Stimulated activated naive CD8-positive, alpha-beta T cell treated with anti-CD3 and anti-CD28 coated beads, Interleukin-15, amount 100 ng/mL, for 72 hours (primary cell): ENCODE measurements at places on chromosomes 12 and 14.

- DNase-seq: no peak
These were observed 241.2 kb upstream of the FKBP4 start for GRCh38 chr12:2553388-2554126.

DNA sequence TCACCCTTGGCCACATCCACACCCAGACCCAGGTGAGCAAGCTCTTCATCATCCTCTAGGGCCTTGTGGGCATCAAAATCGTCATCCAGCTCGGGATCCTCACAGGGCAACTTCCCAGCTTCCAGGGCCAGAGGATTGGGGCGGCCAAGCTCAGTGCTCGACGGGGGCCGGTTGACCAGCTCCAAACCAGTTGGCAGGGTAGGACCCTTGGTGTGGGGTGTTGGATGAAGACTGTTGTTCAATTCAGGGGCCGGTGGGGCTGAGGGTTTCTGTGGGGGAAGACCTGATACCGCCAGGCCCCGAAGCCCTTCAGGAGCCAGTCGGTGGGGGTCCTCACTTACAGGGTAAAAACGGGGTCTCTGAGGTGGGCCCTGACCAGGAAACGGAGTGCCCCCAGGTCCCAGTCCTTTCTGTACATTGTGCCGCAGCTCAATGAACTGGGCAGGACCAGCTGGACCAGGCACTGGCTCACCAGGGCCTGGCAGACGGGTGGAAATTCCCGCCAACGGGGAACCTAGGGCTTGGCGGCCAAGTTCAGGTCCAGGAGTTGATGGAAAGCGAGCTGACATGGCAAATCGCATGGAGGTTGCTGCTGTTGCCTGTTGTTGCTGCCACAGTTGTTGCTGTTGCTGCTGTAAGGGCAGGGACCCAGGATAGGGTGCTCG is 19.8 kb upstream of the PRKAG1 start:
- no peak for DNase-seq

GRCh38 chr12:91811481-91812287 is 334.0 kb downstream of the BTG1 start:
- DNase-seq: peak; percentile 50

GRCh38 chr14:96479435-96480146 is 22.6 kb upstream of the PAPOLA start:
- no peak for DNase-seq

DNA sequence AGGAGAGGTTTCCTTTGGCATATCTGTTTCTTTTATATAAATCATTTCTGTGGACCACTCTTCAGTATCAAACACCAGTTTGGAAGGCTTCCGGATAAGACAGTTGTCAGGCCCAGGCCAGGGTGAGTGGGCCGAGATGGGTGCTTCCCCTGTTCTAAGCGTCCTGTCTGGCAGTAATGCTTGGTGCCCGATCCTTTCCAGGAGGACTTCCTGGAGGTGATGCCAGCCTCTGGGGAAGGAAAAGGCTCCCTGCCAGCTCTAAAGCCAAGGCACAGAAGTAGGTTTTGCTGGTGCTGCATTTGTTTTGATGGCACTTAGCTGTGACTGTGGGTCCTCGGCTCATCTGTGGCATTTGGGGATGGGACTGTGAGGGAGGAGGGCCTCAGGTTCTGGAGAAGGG is 124.4 kb upstream of the RTL1 start:
- DNase-seq: no peak
